ENCODE measurements at places on chromosomes 3 and 15.

DNA sequence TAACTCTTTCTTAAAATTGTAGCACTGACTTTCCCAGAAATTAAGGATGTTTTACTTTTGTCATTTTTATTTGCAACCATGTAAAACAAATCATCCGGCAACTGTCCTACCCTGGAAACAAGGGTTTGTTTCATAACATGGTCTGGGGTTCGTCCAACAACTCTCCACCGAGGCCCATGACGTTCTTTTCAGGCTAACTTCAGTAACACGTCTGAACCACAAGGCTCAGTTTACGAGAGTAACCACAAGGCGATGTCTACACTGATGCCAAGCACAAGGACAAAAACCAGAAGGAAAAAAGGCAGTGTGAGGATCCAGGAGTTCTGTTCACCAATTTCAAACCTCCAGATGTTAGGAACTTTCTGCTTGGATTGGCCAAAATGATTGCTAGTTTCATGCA lies 546.1 kb downstream of the NTRK3 start:
- DNase-seq, result no peak

DNA sequence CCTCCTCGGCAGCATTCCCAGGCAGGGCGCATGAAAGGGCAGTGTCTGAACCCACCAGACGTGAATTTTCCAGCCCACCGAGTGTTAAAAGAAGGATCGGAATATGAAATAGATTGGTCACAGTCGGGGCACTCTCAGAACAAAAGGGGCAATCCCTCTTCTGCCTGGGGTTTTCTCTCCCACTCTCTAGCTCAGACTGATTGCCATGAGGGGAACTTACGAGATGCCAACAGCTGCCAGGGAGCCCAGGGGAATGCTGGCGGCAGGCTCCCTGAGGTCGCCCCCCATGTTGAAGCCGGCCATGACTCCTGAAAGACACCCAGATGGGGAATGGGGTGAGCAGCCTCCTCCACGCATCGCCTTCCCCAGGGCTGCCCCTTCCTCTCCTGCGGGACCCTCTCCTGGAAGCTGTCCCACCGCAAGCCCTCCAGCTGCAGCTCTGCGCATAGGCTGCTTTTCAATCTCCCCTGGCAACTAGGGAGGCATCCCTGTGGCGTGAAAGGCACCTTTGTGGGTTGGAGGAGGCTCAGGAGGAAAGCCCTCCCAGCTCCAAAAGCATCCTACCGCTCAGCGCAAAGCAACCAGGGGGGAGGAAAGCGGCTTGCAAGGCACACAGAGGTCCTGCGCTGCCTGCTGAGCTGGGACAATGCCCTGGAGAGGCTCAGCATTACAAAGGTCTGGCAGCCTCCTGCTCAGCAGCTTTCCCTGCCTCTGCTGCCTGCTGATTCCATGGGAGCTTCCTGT lies 64.8 kb upstream of the HEG1 start:
- no peak for DNase-seq

DNA sequence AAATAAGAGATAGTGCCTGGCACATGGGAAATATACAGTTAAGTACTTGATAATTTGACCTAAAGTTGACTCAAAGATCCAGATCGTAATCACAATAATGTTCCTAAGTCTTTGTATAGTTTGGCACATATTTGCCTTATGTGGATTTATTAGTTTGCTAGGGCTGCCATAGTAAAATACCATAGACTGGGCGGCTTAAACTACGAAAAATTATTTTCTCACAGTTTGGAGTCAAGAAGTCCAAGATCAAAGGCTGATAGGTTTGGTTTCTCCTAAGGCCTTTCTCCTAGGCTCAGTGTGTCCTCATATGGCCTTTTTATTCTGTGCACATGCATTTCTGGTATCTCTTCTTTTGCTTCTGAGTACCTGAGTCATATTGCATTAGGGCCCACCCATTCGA lies 453.7 kb downstream of the NAALADL2 start:
- DNase-seq, result no peak

DNA sequence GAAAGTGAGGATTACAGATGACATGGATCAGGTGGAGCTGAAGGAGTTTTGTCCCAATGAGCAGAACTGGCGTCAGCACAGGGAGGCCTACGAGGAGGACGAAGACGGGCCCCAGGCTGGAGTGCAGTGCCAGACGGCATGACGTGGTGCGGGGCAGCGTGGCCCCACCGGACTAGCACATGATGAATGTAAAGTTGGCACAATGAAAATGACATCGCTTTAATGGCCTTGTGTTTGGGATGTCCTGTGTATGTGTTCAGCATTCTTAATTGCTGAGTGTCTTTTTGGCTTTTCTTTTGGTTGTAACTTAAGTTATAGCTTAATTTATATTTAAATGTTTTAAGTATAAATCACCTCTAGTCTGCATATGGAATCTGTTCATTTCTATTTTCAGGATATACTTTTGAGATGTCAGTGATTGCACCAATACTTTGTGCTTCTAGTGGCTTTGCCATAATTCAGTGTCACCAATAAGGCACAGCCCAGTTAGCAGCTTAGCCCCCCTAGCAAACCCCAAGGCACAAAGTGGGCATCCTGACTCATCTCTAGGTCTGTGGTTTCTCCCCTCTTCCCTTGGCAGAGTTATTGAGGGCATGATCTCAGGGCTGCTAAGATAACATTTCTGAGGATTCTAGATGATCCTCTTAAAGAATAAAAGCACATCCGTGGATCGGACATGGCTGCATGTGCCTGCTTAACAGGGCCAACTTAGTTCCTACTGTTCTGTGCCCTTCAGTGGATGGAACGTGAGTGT lies 16.1 kb downstream of the DNAJA4 start:
- DNase-seq, result no peak

DNA sequence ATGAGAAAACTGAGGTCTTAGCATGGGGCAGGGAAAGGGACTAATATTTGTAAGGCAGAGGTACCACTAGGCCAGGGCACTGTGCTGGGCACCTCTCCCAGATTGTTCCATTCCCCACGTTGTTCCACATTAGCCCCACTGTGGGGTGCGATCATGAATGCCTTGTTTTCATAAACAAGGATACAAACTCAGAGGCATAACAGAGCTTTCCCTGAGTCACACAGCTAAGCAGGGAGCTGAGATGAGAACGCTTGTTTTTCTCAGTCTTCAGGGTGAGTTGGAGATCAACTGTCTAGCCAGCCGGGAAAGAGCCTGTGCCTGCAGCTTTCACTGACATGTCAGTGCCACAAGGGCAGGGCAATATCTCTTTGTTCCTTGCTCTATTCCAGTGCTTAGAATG lies 47.9 kb upstream of the ITGA11 start:
- DNase-seq, result no peak
